ENCODE measurements at places on chromosomes 7 and 10.

DNA sequence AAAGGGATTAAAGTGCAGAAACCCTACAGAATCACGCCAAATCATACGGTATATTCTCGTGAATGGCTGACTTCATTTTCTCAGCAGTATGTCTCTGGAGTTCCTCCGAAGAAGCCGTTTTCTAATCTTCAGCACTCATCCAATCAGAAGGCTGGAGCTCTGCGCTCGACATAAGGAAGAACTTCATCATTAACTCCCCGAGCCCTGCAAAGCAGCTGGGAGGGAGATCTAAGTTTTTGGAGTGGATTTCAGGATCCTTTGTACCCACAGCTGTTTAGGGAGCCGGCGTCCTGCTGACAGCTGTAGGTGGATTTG, 40.7 kb upstream of the SDK1 start:
- no peak for DNase-seq

GRCh38 chr10:104300736-104301292, 31.8 kb downstream of the GSTO2 start:
- DNase-seq = peak; percentile 48

DNA sequence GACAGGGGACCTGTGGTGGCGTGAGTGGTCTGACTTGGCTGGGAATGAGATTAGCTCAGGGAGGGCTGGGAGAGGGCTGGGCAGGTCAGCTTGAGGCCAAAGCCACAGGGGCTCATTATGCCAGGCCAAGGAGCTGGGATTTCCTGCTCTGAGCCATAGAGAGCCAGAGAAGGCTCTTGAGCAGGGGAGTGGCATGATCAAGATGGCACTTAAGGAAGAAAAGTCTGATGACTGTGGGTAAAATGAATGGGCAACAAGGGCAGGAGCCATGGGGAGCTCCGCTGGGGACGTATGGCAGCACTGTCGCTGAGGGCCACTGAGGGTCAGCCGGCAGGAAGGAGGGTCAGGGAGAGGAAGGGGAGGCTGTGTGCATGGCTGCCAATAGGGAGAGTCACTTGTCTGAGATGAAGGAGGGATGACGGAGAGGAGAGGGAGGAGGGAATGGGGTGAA, 5.8 kb downstream of the ANTXRL start:
- no peak for DNase-seq

DNA sequence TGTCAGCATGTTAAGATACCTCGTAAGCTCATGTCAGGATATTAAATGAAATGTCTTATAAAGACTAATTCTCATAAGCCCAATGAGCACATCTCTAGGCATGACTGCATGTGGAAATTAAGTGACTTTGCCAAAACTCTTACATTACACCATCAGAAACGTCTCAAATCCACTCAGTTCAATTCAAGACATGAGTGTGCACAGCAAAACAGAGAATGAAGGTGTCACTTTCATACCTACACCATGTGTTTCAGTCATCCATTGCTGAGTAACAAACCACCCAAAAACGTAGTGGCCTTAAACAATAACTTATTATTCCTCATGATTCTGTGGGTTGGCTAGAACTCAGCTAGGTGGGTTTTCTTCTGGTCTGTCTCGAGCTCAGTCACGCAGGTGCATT, 99.8 kb downstream of the ATE1 start:
- no peak for DNase-seq

- no peak for DNase-seq
Measured at GRCh38 chr10:132653721-132654120, 116.1 kb downstream of the INPP5A start.

- DNase-seq = no peak
Measured at GRCh38 chr10:117320050-117320665, 55.1 kb downstream of the PDZD8 start.

- no peak for DNase-seq
Measured at GRCh38 chr7:79984210-79984609, 150.4 kb upstream of the GNAI1 start.

GRCh38 chr10:126099366-126099765, 203.0 kb downstream of the FANK1 start:
- no peak for DNase-seq

- no peak for DNase-seq
Measured at GRCh38 chr7:79855172-79855571, 279.5 kb upstream of the GNAI1 start.

GRCh38 chr7:127251465-127252376, 1.0 kb downstream of the GRM8 start:
- peak; percentile 16 for DNase-seq

GRCh38 chr7:44695756-44696155, 52.9 kb upstream of the ZMIZ2 start:
- no peak for DNase-seq

DNA sequence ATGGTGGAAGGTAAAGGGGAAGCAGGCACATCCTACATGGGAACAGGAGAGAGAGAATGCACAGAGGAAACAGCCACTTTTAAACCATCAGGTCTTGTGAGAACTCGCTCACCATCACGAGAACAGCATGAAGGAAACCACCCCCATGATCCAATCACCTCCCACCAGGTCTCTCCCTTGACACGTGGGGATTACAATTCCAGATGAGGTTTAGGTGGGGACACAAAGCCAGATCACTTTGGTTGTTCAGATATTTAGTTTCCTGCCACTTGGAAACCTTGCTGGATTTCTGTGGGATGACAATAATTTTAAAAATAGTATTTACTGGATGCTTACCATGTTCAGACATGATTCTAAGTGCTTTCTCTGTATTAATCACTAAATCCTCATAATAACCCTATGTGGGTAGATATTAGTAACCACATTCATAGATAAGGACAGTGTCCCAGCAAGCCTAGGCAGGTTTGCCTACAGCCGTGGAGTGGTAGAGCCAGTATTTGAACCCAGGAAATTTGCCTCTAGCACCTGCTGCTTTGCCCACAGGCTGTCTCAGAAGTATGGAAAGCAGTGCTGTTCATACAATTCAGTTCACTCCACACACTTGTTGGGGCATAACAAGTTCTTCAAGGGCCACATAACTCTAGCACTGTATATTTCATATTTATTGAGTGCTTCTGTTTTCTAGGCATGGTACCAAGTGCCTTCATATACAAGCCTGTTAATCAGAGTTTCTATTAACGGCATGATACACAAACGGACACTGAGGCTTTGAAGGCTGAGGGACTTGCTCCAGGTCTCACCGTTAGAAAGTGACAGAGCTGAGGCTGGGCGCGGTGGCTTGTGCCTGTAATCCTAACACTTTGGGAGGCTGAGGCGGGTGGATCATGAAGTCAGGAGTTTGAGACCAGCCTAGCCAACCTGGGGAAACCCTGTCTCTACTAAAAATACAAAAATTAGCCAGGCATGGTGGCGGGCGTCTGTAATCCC, 8.3 kb downstream of the TLL2 start:
- DNase-seq = no peak

DNA sequence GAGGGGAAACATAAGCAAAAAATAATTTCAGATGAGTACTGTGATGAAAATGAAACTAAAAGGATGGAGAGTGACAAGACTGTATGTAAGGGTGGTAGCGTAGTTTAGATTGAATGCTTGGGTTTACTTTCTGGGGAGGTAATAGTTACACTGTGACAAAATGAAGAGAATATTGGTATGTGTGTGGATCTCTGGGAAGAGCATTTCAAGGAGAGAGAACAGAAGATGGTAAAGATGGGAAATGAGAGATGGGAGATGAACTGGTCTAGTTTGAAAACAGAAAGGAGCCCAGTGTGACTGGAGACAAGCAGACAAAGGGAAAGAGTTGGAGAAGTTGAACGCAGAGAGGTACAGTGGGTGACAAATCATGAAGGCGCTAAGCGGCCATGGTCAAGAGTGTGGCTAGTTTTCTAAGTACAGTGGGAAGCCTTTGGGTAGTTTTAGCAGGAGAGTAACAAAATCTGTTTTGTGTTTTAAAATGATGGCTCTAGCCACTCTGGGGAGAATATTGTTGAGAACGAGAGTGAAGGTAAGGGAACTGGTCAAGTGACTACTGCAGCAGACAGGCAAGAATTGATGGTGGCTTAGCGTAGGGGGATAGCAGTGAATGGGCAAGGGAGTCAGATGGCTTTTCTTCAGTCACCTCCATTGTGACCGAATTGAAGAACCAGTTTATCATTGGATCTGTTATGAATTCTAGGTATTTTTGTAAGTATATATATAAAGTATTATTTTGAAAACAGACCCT, 22.6 kb downstream of the PALS2 start:
- DNase-seq = no peak

- no peak for DNase-seq
Measured at GRCh38 chr7:40263752-40264390, 129.1 kb downstream of the SUGCT start.

GRCh38 chr7:144487901-144488300, 84.4 kb upstream of the NOBOX start:
- no peak for DNase-seq

DNA sequence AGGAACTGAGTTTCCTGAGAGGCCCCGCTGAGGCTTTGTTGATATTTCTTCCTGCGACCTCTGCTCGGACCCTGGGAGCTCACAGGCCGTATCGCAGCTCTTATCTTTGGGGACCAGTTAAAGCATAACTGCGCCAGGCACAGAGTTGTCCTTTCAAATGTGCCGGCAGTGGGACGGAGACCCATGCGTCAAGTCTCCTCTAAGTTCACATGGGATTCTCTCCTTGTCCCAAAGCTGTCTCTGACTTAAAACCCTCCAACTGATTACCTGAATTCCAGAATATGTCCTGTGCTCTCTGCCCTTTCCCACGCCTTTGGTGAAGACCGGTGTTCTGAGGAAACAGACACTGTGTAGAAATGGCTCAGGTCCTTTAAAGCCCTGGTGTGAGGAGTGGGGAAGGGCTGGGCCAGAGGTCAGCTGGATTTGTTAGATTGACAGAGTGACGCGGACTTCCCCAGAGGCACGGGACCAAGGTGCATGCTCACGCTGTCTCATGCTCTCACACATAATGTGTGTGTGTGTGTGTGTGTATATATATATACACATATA, 169.8 kb downstream of the EGFR start:
- no peak for DNase-seq

GRCh38 chr10:61024856-61025201, 80.8 kb upstream of the RHOBTB1 start:
- DNase-seq = peak; percentile 10

DNA sequence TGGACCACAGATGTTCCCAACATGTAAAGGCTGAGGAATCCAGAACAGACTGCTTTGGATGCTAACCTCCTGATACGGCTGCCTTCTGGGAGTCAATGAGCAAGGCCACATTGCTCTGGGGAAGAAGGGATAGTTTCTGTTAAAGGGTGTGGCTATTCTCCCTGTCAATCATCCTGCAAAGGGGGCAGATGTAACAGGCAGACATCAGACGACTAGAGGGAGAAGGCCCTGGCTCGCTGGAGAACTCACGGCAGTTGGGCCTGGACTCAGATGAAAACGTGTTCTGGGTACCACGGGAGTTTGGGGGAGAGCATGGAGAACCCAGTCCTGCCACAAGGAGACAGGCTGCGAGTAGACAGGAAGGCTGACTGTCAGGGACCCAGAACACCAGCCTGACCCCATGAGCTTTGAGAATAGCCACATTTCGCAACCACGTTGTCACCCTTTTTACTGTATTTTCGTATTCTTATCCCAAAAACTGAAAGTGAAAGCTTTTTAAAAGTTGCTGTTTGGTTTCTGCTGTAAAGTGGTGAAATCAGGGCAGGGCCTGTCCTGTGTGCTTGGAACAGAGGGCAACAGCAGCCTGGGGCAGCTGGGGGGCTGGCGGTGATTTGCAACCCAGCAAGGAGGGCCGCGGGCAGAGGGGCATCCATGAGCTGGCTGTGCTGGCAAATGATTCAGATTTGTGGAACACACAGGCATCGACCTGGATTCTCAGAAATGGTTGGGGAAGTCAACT, 95.3 kb downstream of the MYOF start:
- peak; percentile 20 for DNase-seq

- DNase-seq = no peak
Measured at GRCh38 chr10:16592378-16592777, 70.7 kb upstream of the C1QL3 start.

GRCh38 chr7:150946421-150947240, 31.5 kb downstream of the KCNH2 start:
- no peak for DNase-seq

- no peak for DNase-seq
Measured at GRCh38 chr7:66321283-66321682, 116.1 kb downstream of the TPST1 start.

DNA sequence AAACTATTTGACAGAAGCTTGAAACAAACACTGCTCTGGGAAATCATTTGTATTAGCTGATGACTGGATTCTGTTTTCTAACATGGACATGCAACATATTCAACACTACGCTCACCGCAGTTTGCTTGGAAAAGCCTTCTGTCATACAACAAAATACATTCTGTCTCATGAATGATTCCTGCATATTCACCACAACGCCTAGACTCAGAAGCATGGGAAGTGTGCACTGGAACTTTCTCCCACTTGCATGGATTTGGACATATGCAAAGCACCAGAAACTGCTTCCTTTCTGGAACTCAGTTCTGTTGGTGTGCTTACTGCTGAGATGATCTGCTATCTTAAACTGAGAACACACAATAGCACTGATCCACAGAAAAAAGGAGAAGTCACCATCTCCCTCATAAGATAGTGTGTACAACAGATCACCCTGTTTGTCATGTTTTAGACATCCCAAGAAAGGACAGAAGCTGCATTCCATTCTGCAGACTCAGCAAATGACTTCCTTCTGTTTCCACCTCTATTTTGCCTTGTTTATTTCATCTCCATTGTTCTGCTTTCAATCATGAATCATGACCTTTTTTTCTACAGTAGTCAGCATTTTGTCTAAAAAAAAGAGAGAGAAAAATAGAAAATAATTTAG, 115.8 kb downstream of the HTR7 start:
- no peak for DNase-seq

DNA sequence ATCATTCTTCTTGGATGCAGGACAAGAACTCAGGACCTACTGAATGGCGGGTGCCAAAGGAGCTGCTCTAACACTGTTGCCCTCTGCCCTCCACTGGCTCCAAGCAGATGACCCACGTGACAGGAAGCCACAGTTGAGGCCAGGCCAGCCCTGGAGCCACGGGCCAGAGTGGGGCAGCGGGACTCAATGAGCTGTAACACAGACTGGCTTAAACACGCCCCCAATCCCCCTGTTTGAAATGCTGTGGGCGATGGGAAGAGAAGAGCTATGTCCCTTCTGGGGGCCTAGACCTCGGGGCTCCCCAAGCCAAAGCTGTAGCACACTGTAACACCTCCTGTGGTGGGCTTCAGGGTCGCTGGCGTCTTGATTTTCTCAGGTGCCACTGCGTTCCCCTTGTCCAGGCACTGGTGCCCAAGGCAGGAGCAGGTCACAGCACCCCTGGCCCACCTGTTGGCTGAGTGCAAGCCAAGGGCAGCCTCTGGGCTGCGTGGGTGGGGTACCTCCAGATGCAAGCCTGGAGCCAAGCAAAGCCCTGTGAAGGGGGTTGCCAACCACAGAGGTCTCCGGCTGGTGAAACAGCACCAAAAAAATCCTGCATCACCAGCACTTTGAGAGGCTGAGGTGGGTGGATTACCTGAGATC, 18.6 kb upstream of the ZMIZ2 start:
- no peak for DNase-seq

- DNase-seq = no peak
Measured at GRCh38 chr10:69731184-69731583, 70.5 kb upstream of the COL13A1 start.

Measured in adrenal gland (tissue), 19 donors.